ENCODE measurements at places on chromosomes 5 and 9.

DNA sequence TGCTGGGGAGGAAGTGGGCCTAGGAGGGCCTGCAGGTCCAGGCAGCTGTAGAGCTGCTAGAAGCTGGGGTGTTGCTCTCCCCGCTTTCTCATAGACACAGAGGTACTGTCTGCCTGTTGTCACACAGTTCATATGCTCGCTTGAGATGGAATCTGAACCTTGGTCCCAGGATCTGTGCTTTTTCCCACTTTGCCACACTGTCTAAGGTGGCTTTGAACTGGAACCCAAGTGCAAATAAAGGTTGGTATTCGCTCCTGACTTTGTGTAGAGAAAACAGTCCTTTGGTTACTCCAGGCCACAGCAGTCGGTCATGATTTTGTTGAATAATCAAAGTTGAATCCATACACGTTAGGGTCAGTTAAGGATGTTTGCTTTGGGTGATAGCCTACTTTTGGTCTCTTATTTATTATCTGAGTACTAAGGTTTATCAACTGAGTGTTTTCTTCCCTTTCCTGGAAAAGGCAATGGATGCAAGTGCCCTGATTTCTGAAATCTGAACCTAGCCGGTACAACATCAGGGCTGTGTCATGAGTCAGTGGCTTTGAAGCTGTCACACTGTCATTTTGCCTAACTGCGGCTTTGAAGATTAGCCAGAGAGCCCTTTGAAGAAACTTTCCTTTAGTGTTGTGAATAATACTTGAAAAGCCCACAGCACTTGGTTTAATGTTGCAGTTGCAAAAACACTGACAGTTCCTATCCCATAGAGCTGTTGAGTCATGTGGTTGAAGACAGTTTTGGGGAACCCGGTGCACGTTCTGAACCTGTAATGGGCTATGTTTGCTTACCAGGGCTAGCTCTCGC lies 41.3 kb downstream of the HABP4 start:
- DNase-seq: peak; percentile 23

DNA sequence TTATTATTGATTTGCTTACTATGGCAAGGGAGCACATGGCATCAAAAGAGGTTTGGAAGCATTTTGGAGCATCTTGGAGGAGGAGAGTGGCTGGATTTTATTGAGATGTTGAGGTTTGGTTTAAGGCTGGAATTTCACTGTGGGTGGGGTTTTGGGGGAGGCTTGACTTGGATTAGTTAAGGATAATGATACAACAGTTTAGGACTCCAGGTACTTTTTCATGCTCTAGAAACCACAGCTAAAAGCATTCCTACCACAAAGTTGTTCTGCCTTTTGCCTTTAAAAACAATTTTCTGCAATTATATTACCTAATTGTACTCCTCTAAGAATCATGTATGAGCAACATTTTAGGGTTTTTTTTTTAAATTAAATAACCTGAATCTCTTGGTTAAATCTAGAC lies 5.0 kb downstream of the GCNT4 start:
- no peak for DNase-seq

- DNase-seq: no peak
Observed at GRCh38 chr9:77922591-77922990, 109.0 kb downstream of the GNAQ start.

GRCh38 chr5:2017540-2018389 lies 135.0 kb upstream of the IRX4 start:
- peak; percentile 14 for DNase-seq

GRCh38 chr5:179322071-179323025 lies 22.9 kb downstream of the ADAMTS2 start:
- DNase-seq: no peak

- DNase-seq: no peak
Observed at GRCh38 chr5:172417130-172417841, 37.0 kb downstream of the SH3PXD2B start.

GRCh38 chr5:132962429-132963021 lies 909 bp downstream of the AFF4 start:
- no peak for DNase-seq

- no peak for DNase-seq
Observed at GRCh38 chr9:112274600-112274999, 58.8 kb downstream of the PTBP3 start.

- no peak for DNase-seq
Observed at GRCh38 chr5:9558319-9558965, 12.6 kb upstream of the SEMA5A start.

DNA sequence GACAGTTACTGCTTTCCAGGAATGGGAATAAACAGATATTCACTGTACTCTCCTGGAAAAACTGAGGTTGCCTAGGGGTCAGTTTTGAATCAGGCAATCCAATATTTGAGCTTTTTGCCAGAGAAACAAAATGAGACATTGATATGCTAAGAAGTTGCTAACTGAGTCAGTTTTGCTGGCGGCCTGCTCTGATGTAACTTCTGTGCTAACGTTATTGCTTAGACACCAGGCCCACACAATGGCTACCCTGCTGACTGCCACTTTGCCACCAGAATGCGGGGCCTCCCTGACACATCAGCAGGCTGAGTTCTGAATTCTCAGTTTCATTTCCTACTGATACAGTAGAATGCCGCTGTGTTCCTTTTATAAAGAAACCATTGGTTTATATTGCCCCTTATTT lies 18.2 kb upstream of the ZNF618 start:
- DNase-seq: no peak

DNA sequence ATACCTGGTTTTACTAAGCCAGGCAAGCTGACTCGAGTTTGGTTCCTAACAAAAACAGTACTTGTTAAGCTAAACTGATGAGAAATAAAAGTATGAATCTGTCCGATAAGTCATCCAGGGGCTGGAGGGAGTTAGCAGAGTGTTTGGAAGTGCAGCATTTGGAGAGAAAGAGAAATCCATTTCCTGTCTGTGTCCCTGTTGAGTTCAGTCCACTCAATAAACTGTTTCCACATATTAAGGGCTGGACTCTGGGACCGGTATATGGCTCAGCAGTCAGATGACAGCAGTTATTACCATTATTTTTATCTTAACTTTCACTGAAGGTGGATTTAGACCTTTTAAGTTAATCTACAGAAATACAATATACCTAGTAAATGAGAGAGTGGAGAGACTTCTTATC lies 130.6 kb upstream of the ADRA1B start:
- DNase-seq: no peak

GRCh38 chr9:83957248-83957513 lies 22.8 kb downstream of the HNRNPK start:
- DNase-seq: no peak

- peak; percentile 22 for DNase-seq
Observed at GRCh38 chr5:172683645-172684471, 42.8 kb downstream of the NEURL1B start.

- DNase-seq: no peak
Observed at GRCh38 chr5:179284751-179285631, 60.3 kb downstream of the ADAMTS2 start.

- DNase-seq: no peak
Observed at GRCh38 chr9:93592643-93593021, 16.2 kb downstream of the PHF2 start.

- DNase-seq: no peak
Observed at GRCh38 chr9:125784286-125785049, 37.3 kb downstream of the PBX3 start.

- no peak for DNase-seq
Observed at GRCh38 chr5:60487476-60487875, 212.5 kb downstream of the DEPDC1B start.

- DNase-seq: no peak
Observed at GRCh38 chr9:134167530-134167931, 3.2 kb upstream of the RNU6ATAC start.

GRCh38 chr9:96163161-96163560 lies 138.8 kb downstream of the HSD17B3 start:
- DNase-seq: no peak

GRCh38 chr9:101443364-101443771 lies 7.8 kb upstream of the ALDOB start:
- no peak for DNase-seq

GRCh38 chr9:113516840-113517577 lies 53.5 kb downstream of the RGS3 start:
- DNase-seq: peak; percentile 76

- DNase-seq: no peak
Observed at GRCh38 chr9:98830554-98830953, 23.1 kb downstream of the GALNT12 start.

DNA sequence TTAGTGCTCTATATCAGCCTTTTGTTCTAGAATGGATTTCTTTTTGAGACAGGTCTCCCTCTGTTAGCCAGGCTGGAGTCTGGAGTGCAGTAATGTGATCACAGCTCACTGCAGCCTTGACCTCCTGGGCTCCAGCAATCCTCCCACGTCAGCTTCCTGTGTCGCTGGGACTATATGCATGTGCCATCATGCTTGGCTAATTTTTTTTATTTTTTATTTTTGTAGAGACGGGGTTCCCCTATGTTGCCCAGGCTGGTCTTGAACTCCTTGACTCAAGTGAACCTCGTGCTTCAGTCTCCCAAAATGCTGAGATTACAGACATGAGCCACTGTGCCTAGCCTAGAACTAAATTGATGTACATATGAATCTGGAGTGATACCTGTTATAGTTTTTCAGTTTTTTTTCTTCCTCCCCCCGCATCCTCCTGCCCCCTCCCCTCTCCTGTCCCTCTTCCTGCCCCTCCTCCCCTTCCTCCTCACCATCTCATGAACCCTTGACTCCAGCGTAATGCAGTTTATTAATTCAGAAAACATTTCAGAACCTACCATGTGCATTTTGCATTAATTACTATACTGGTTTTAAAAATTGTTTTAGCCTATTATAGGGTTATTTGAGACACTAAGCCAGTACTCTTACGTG lies 37.4 kb upstream of the TNFAIP8 start:
- DNase-seq: no peak

- DNase-seq: no peak
Observed at GRCh38 chr5:143495821-143496275, 92.4 kb upstream of the NR3C1 start.

DNA sequence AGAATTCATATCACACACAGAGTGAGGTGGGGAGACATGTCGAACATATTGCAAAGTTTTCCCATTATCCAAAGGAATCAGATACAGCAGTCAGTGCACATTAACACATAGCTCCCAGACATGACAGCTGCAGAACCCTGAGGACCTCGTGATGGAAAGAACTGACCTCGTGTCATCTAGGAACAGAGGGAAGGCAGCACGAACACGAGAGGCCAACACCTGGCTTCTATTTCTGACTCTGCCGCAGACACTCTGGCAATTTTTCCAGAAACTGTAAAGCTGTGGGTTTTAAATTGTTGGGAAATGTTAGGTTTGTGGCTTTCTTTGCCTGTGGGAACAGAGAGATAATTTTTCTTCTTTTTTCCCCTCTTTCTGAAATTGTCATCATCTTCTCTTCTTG lies 315.0 kb upstream of the PIK3R1 start:
- DNase-seq: no peak

DNA sequence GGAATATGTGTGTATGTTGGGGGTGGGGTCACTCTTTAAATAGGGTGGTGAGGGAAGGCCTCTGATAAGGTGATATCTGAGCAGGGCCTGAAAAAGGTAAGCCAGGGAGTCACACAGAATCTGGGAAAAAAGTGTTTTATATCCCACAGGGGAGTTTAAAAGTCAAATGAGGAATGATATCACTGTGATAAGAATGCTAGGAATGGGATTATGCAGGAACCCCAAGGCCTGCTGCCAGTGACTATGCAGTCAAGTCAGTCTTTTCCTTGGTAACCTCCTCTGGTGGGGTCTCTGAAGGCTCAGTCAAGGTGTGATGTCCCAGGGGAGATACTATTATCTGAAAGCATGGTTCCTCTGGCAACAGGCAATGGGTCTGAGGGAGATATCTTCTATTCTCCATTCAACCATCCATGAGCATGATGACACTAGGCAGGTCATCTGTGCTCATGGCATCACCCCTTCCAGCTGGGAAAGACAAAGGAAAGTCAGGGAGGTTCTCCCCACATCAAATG lies 53.5 kb downstream of the GRIA1 start:
- no peak for DNase-seq

GRCh38 chr9:13432904-13433303 lies 153.4 kb upstream of the MPDZ start:
- no peak for DNase-seq

DNA sequence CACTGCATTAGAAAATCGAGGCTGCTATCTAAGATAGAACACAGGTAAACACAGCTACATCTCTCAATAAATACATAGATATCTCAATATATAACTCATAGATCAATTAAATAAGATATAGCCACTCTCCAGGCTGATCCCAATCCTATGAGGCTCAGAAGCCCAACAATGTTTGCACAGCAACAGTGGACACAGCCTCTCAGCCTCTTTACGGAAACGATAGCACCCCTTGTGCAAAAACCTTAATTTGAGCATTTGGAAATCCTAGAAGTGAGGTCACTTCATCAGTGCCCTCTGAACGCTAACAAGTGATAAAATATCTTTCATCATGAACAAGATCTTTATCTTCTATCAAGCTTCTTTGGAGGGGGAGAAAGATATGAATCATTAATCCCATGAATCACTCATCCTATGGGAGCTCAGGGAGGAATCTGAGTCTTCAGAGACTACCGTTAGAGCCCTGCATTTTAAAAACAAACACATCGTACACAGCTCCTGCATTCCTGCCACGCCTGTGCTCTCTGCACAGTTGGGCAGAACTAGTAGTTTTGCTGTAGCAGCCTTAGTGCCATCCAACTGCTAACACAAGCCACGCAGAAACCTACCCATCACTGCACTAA lies 71.4 kb downstream of the MED27 start:
- DNase-seq: no peak

GRCh38 chr5:34507933-34508332 lies 148.2 kb upstream of the RAI14 start:
- DNase-seq: no peak

GRCh38 chr5:45793638-45794532 lies 97.7 kb upstream of the HCN1 start:
- DNase-seq: no peak

DNA sequence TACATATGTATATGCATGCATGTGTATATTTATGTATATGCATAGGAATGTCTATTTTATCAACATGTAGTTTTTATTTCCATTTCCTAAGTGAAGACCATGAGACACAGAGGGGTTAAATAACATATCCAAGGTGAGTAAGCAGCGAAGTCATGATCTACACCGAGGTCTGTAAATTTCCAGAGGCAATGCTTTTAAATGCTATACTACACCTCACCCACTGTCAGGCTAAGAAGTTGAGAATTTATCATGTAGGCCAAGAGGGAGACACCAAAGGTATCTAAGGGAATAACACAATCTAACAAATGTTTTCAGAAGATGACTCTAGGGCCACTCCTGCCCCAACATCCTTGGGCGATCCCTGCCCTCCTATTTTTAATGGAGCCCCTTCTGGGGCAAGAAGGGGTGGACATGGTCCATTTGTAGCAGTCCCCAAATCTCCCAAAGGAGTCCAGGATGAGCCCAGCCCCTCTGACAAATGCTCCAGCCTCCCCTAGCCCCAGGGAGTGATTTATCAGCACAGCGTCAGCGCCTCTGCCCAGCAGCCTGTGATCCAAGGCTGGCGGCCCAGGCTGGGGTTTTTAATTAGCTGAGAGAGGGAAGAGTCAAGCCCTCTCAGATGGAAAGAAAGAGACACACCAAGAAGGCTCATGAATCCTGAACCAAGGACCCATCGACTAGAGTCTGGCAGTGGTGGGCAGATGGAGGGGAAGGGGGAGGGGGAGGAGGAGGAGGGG lies 339.9 kb downstream of the ASTN2 start:
- no peak for DNase-seq

- DNase-seq: no peak
Observed at GRCh38 chr5:135657536-135658305, 78.9 kb upstream of the CXCL14 start.

Data from stimulated activated CD4-positive, alpha-beta T cell treated with anti-CD3 and anti-CD28 coated beads, Interleukin-15, amount 100 ng/mL, for 48 hours (primary cell).